ENCODE measurements at places on chromosomes 6 and 20. TPM values are rescaled to one million over a fixed set of nuclear protein-coding genes. Genes with fewer than 3 reads are reported as not detected.

DNA sequence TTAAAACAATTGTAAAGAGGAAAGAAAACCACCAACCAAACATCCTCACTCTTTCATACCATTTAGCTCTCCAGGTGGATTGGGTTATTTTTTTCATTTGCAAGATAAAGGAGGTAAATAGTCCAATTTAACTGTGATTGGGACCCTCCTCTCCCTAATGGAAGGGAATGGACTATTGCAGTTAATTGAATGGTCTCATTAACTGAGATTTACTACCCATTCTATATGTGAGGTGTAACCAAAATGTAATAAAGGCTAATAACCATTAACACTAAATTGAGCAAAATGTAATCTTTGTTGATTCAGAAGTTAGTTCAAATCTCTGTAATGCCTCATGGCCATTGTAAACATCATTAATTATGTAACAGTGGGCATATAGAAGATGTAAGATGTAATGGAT, 105.0 kb downstream of the KLHL32 start:
- DNase-seq = no peak

- DNase-seq = no peak
These were observed 21.1 kb downstream of the MRPL14 start for GRCh38 chr6:44105993-44106740.

Gene WFDC2
- 17.7 TPM for total RNA-seq

GRCh38 chr20:21099751-21100577, 6.2 kb downstream of the LINC00237 start:
- peak; percentile 36 for DNase-seq

Gene TAAR2
- total RNA-seq = not detected

GRCh38 chr20:62405108-62405980, 1.7 kb downstream of the CABLES2 start:
- DNase-seq = peak; percentile 56

Gene SPATS1
- not detected for total RNA-seq

Gene PMEPA1
- total RNA-seq = 47.7 TPM

DNA sequence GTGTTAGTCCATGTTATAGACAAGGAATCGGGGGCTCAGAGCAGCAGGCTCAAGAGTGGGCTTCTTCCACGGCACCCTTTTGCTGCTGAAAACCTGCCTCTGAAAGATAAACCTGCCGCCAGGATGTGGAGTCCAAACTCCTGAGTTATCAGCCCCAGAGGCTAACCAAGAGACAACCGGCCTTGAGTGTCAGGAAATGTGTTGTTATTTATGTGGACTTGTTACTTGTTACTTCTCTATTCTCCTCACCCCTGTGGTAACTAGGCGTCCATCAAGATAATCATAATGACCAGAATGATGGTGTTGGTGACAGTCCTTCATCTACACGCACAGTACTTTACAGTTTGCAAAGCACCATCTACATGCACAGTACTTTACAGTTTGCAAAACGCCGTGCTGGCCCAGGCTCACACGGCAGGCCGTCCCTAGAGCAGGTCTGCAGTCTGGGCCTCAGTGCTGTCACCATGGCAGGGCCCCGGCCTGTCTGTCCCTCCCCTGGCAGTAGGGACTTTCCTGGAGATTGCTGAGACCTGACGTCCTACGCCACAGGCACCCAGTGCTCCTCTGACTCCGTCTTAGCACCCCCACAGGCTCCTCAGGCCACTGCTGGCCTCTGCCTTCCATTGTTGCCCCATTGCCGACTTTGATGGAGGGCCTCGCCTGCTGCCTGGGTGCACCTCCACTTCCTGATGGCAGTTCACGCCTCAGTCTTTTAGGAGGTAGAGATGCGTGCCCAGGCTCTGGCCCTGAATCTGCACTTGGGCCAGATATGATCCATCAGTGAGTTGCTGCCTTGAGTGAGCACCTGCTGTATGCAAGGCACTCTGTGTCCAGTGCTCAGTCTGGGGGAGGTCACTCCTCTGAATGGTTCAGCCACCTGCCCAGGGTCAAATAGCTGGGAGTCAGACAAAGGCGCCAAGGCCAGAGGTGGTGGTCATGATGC, 9.1 kb upstream of the BPIFB4 start:
- DNase-seq = no peak

- peak; percentile 6 for DNase-seq
These were observed 95.9 kb downstream of the CDKAL1 start for GRCh38 chr6:20630136-20630535.

Gene EFCAB8
- 0.10 TPM for total RNA-seq

- no peak for DNase-seq
These were observed 31.8 kb downstream of the SAMD3 start for GRCh38 chr6:130190701-130191690.

Gene FAXC
- not detected for total RNA-seq

- DNase-seq = no peak
These were observed 62.8 kb downstream of the FILIP1 start for GRCh38 chr6:75430631-75431325.

Gene LY6G6F
- total RNA-seq = not detected

Gene TGM2
- 253 TPM for total RNA-seq

- DNase-seq = no peak
These were observed 654.2 kb upstream of the MAP3K7 start for GRCh38 chr6:91240878-91241603.

- DNase-seq = no peak
These were observed 162.8 kb downstream of the SCML4 start for GRCh38 chr6:107661291-107661690.

Gene CRISP2
- total RNA-seq = not detected

Gene MEP1A
- not detected for total RNA-seq

- peak; percentile 2 for DNase-seq
These were observed 113.0 kb upstream of the CEP162 start for GRCh38 chr6:84340422-84340821.
